ENCODE measurements at places on chromosomes 6 and 20. TPM values are rescaled to one million over a fixed set of nuclear protein-coding genes. Genes with fewer than 3 reads are reported as not detected.

The GJA1 gene
- 363 TPM for total RNA-seq

The OPN5 gene
- not detected for total RNA-seq

The SUPT3H gene
- 1.1 TPM for total RNA-seq

The DDAH2 gene
- total RNA-seq, result 67.7 TPM

The MEP1A gene
- 0.34 TPM for total RNA-seq

The FAM217A gene
- not detected for total RNA-seq

The FHL5 gene
- total RNA-seq, result 8.3 TPM

The HLA-DRA gene
- total RNA-seq, result 126 TPM

The PROKR2 gene
- not detected for total RNA-seq

GRCh38 chr6:142459271-142459670 is 157.5 kb downstream of the ADGRG6 start:
- no peak for DNase-seq

DNA sequence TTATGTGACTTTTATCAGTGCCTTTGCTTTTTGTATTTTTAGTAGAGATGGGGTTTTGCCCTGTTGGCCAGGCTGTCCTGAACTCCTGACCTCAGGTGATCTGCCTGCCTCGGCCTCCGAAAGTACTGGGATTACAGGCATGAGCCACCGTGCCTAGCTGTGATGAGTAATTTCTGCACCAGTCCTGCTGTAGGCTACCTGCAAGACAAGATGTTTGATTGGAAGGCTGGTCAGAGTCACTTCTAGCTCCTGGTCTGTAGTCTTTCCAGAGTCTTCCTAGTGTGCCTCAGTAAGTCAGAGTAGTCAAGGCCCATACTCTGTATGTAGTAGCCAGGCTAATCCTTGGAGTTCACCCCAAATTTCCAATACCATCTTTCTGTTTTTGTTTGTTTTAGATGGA is 8.9 kb downstream of the TIAM2 start:
- no peak for DNase-seq

DNA sequence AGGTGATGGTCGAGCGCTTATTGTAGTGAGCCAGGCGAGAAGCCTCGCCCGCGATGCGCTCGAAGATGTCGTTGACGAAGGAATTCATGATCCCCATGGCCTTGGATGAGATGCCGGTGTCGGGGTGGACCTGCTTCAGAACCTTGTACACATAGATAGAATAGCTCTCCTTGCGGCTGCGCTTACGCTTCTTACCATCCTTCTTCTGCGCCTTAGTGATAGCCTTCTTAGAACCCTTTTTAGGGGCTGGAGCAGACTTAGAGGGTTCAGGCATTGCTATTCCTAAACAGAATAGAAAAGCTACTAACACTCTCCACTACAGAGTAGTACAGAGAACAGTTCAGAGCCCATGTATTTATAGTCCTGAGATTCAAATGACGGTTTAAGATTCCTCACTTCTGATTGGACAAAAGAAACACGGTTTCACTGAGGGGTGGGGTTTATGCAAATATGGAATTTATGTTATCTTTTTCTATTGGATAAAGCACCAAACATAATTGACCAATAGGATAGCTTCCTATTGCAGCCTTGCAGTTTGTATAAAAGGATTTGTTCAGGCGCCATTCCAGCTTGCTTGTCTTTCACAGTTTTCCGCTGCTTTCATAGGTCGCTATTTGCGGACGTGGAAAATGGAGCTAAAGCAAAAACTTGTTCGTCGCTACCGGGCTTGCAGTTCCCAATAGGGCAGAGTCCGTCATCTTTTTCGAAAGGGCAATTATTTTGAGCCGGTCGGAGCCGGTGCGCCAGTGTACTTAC is 43.7 kb upstream of the HFE start:
- peak; percentile 87 for DNase-seq

- DNase-seq, result no peak
These were observed 513.0 kb downstream of the EPHA7 start for GRCh38 chr6:92906385-92906784.

DNA sequence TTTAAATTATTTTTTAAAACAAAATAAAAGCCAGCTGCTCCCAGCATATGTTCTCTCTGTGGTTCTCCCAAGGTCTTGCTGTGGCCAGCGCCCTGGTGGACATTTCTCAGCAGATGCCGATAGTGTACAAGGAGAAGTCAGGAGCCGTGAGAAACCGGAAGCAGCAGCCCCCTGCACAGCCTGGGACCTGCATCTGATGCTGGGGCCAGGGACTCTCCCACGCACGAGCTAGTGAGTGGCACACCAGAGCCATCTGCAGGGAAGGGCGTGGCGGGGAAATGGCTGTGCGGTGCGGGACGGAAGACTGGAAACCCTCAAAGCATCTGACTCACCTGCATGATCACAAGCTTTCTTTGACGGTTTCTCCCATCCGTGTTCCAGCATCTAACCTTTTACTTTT is 16.5 kb downstream of the GFRA4 start:
- DNase-seq, result no peak

DNA sequence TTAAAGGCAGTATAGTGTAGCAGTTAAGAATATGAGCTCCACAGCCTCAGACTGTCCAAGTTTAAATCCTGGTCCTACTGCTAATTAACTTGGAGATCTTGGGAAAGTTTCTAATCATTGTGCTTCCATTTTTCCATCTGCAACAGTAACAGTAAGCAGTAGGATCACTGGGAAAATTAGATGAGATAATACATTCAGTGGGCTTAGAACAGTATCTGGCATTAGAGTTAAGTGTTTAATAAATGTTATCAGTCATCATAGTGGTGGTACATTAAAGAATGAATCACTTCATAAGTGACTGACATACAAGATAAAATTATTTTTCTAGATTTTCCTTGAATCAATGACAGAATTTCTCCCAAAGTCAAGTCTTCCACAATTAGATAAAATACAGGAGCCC is 5.0 kb downstream of the NHSL1 start:
- no peak for DNase-seq

DNA sequence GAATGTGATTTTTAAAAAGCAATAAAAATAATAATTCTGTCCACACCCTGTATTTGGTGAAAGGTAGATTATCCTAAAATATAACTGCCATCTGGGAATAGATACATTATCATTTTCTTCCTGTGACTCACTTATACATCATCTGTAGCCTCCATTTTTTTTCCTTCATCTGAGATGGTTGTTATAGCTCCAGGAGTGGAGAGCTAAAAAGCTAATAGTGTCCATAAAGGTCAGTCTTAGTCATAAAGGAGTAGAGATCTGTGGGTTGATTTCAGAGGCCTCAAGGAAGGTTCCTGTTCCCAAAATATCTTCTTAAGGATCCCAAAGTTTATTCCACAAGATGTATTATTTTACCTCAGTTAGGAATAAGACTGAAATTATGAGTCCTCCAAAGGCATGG is 41.1 kb downstream of the FBXO5 start:
- DNase-seq, result no peak

DNA sequence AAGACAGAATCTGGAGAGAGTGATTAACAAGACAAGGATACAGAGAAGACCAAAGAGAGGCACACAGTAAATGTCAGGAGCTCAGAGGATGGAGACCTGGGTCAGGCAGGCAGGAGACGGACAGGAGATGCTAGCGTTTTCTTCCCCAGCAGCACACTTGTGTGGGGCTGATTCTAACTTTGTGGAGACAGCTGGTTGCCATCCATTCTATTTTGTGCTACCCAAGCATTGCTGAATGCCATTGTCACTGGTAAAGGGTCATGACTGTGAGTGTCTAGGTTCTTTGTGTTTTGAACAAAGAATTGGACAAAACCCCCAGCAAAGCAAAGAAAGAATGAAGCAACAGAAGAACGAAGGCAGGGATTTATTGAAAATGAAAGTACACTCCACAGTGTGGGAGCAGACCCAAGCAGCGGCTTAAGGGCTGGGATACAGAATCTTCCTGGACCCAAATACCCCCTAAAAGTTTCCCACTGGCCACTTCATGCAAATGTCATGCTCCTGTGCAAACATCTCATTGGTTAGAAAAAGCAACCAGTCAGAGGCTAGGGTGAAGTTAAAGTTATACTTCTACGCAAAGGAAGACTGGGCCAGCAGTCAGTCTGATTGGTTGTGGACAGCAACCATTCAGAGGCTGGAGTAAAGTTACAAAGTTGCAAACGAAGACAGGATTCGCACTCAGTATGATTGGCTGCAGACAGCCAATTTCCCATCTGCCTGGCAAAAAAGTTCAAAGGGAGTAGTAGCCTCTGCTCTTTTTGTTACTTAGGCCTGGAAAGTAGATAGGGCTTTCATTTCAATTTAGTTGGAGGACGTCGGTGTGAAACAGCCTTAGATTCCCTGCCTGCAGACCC is 17.5 kb downstream of the PTK7 start:
- no peak for DNase-seq

- no peak for DNase-seq
These were observed 229.6 kb upstream of the RIN2 start for GRCh38 chr20:19528286-19529030.

DNA sequence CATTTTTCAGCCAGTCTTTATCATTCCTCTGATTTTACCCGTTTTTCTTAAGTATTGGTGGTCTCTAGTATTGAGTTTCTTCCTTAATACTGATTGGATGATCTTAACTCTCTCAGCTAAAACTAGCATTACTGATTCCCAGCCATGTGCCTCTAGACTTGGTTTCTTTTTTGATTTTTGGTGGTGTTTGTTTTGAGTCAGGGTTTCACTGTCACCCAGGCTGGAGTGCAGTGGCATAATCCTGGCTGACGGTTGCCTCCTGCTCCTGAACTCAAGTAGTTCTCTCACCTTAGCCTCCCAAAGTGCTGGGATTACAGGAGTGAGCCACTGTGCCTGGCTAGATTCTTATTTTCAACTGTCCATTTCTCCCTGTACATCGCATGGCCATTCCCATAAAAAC is 24.9 kb downstream of the DPPA5 start:
- DNase-seq, result no peak

DNA sequence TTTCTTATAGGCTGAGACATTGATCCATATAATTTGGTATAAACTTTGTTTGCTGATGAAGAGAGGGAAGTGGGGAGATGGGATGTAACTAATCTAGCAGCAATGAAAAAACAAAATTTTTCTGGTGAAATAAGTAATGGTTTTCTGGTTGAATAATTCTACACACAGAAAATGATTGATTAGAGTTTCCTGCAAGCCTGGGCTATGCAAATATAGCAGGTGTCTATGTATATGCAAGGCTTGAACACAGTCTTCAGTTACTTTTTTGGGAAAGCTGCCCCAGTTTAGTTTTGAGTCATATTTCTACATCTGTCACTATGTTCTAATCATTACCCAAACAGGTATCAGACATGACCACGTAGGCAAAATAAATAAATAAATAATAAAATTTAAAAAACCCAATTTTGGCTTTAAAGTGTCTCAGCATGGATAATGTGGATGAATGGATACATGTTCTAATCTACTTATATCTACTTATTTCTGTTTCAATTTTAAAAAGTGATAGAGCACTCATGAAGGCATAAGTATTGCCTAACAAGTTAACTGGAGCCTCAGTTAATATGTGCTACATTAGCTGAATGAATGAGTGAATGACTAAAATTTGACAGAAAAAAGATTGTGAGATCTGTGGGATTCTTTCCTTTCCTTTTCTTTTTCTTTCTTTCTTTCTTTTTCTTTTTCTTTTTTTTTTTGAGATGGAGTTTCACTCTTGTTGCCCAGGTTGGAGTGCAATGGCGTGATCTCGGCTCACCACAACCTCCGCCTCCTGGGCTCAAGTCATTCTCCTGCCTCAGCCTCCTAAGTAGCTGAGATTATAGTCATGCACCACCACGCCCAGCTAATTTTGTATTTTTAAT is 37.2 kb upstream of the TFB1M start:
- DNase-seq, result no peak

- no peak for DNase-seq
These were observed at the start of gene SPDEF for GRCh38 chr6:34556031-34556471. Gene SPDEF, minus strand, starts transcription at chr6:34556329. Its CDS starts 11,874 bp downstream, at chr6:34544455.

DNA sequence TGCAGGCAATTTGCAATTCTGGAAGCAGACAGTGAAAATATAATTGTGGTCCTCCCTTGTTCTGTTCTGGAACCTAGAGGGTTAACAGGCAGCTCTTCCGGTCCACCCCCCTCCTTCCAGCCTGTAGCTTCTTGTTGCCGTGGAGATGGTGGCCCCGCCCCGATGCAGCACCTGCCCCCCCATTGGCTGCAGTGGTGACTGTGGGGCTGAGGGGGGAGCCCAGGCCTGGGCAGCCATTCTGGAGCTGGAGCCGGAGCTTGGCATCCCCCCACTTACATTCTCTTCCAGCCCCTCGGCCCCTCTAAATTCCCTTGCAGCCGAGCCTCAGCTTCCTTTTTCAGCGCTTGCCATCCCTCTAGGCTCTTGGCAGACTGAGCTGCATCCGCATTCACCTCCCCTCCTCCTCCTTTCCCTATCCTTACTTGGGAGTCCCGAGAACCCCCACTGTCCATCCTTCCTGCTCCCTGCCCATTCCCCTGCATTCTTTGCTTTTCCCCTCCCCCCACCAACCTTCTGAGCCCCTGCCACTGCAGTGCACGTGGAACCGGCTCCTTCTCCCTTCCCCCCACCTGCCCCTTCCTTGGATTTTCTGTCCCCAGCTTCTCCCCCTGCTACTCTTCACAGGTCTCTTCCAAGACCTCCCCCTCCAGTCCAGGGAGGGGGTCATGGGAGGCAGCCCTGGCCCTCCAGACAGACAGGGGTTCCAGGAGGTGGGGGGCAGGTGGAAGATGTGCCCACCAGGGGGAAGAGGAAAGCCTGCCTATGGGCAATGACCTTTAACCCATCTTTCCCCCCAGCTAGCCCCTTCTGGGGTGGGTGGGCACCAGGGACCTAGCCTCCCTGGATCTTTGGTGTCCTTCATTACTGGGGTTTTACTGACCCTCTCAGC is 11.4 kb downstream of the SYNGAP1 start:
- no peak for DNase-seq

DNA sequence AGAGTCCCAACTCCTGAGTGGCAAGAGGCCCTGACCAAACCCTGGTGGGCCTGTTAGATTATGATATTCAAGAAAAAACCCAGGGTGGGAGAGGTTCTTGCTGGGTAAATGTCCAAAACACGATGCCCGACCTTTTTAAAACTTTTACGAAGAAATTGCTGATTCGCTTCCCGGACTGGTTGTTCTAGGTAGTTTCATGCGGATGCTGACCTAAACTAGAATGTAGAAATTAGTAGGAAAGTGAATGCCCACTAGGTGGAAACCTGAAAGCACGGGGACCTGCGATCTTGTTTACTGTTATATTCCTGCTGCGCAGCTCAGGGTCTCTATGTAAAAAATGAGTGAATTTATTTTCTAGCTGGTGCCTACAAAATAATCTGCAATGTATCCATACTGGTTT is 2.3 kb downstream of the RAE1 start:
- DNase-seq, result no peak

- peak; percentile 58 for DNase-seq
These were observed 38.0 kb downstream of the EZR start for GRCh38 chr6:158780988-158781691.

All from suprapubic skin (tissue), 4 donors.